ENCODE measurements at places on chromosomes 5 and 9.
A peak's percentile ranks its signal among the peaks of the same experiment; 100 is the strongest.

DNA sequence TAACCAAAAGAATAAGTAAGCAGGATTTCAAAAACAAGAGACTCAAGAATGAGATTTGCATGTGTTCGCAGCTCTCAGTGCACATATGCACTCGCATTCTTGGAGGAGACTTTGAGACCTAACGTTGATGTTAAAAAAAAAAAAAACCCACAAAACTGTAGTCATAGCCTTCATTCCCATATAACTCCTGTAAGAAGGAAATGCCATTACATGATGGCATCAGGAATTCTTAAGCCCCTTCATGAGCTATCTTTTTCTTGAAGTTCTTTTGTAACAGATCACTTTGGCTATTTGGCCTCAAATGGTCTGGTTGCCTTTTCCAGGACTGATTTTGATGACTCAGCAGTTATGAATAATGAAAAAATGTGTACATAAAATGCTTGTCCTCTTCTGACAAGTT is 113.8 kb downstream of the ALDH1A1 start:
- DNase-seq = peak; percentile 70

DNA sequence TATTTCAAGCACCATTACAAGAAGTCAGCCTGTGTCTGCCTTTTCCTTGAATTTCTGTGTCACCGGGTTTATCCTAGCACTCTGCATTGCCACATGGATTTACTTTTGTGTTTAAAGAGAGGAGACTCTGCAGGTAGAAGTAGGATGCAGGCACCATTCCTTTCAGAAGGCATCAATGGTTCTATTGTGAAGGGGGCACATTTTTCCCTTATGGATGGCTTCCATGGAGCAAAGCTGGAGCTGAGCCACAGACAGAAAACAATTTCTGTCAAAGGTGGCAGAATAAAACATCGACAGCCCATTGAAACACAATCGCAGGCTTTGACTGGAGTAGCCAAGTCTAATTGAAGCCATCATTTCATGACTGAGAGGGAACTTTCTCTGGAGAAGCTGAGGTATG is 288.0 kb upstream of the ANKH start:
- DNase-seq = no peak

DNA sequence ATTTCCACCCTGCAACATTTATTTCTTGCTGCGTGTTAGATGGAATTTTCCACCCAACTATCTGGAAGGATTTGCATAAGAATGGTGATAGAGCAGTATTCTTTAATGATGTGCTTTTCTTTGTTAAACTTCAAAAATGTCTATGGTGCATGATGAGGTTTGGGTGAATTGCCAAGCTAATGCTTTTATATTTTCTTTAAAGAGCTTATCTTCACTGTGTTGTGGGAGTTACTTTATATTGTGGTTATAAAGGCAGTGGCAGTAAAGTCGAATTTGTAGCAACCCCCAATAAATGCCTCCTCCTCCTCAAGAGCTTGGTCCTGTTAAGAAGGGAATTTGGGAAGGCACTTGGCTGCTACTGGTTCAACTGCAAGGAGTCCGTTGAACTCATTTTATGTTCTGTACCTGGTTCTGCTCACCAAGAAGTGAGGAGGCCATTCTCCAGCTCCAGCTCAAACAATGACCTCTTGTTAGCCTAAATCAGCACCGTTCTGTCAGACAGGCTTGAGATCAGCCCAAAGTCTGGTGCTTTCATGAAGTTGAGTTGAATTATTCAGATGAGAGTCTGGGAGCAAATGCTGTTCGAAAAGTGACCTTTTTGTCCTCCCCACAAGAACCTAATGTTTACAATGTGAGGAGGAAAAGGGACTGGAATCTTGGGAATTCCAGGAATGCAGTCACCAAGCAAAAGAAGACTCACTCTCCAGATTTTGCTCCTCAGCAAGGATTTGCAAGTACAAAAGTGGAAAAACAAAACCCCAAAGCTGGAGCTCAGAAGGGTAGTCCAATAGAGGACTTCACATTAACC is 217.0 kb downstream of the TMEM38B start:
- peak; percentile 22 for DNase-seq

GRCh38 chr5:82397741-82398320 is 119.7 kb upstream of the RPS23 start:
- DNase-seq = no peak

DNA sequence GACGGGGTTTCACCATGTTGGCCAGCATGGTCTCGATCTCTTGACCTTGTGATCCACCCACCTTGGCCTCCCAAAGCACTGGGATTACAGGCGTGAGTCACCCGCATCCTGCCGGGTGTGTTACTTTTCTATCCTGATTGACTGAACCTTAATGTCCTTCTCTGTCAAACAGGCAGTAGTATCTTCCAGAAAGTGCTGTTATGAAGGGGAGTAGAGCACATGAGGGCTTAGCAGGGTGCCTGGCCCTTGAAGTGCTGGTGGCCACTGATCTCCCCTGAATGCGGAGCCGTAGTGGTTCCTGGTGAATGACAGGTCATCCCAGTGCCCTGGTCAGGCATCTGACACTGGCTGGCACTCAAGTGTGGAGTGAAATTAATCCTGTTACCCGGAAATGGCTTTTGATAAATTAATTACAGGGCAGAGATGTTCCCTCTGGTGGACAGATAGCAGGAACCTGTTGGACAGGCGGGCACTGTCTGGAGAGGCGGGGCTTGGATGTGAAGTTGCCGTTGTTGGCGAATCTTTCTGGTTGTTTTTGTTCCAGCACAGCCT is 28.4 kb downstream of the PRRC2B start:
- no peak for DNase-seq

All from fibroblast of skin of left quadriceps (primary cell).